ENCODE measurements at places on chromosomes 4 and X. TPM values are rescaled to one million over a fixed set of nuclear protein-coding genes. Genes with fewer than 3 reads are reported as not detected.

The MAGEA12 gene
- total RNA-seq: not detected

The F8 gene
- total RNA-seq: 14.0 TPM

The SOWAHD gene
- total RNA-seq: 1.4 TPM

GRCh38 chrX:7054219-7055216, 93.0 kb upstream of the STS start:
- no peak for DNase-seq

DNA sequence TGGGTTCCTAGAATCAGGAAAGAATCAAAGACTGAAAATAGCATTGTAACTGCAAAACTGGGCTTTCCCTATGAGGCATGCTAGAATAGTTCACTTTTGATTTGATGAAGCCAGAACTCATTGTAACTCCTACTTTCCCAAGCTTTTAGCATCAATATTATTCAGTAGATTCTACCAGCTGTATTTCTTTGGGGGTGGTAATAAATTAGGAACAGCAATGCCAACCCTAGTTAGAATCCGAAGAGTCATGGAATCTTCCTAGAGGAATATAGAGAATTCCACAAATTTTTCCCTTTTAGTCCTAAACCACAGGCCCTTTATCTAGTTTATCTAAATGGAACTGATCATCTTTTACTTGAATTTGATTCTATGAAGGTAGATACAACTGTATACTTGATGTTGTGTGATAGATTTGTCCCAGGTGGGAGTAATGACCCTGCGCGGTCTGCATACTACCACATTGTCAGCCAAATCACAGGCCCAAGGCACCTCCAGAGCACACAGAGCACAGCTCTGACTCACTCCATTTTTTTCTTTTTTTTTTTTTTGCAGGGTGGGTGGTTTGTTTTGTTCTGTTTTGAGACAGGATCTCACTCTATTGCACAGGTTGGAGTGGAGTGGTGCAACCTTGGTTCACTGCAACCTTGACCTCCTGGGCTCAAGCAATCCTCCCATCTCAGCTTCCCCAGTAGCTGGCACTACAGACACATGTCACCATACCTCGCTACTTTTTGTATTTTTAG, 66.6 kb downstream of the EDNRA start:
- no peak for DNase-seq

The PSAPL1 gene
- not detected for total RNA-seq

GRCh38 chr4:149168645-149169044, 647.0 kb downstream of the IQCM start:
- DNase-seq: no peak

The PRSS12 gene
- 41.7 TPM for total RNA-seq

All from mucosa of descending colon (tissue), 3 donors.